Activated T-helper 1 cell treated with Interleukin-2 at 50 U/mL for 16 hours (primary cell): ENCODE measurements at places on chromosomes 1 and 21.

GRCh38 chr1:234292011-234292410, 81.2 kb upstream of the COA6 start:
- DNase-seq: no peak

- no peak for DNase-seq
Observed at GRCh38 chr21:31107871-31108270, 69.6 kb upstream of the KRTAP19-8 start.

DNA sequence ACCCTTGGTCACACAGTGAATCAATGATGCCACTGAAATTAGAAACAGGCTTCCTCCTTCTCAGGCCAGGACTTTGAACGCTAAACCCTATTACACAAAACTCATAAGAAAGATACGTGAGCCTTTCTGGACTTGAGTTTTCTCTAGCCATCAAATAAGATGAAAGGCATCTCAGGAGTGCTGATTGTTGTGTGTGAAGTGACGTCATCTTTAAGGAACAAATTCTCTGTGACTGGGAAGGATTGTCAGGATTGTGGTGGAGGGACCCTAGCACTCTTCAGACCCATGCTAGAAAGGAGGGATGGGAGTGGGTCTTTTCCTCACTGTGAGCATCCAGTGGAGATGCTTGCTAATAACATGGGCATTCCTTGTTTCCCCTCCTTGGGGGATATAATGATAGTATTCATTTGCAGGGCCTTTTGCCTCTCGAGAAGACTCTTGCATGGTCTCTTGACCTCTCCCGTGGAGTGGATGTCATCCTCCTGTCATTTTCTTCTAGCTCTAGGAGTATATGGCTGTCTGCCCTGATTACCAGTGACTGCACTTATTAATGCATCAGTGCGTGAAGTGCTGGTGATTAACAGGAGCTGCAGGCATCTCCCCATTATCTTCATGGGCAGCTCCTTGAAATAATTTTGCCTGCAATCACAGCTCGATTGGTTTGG, 39.9 kb downstream of the SPATA46 start:
- DNase-seq: no peak

DNA sequence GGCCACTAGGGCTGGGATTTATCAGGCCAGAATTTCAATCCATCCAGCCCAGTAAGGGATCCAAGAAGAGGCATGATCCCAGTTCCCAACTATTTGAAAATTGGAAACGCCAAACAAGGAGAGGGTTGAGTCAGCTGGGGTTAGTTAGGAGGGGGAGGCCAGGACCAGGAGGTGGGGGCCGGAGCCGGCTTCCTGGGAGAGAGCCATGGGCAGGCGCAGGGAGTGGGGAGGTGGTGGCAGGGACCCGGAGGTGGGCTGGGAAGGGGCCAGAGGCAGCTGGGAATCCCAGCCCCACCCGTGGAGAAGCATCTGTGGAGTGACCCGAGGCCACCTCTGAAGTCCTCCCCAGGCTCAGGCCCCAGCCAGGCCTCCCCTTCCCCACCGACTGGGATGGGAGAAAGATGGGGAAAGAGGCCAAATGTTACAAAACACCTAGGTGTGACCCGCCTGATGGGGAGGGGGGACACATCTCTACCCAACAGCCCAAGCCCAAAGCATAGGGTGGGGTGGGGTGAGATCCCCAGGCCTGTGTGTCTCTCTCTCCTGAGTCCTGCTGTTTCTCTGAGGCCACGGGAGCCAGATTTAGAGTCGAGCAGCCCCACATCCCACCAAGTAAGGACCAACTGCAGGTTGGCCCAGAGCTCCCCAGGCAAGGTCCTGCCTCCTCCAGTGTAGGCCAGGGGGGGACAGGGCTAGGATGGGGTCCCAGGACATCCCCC, 10.1 kb downstream of the HSPG2 start:
- DNase-seq: no peak

DNA sequence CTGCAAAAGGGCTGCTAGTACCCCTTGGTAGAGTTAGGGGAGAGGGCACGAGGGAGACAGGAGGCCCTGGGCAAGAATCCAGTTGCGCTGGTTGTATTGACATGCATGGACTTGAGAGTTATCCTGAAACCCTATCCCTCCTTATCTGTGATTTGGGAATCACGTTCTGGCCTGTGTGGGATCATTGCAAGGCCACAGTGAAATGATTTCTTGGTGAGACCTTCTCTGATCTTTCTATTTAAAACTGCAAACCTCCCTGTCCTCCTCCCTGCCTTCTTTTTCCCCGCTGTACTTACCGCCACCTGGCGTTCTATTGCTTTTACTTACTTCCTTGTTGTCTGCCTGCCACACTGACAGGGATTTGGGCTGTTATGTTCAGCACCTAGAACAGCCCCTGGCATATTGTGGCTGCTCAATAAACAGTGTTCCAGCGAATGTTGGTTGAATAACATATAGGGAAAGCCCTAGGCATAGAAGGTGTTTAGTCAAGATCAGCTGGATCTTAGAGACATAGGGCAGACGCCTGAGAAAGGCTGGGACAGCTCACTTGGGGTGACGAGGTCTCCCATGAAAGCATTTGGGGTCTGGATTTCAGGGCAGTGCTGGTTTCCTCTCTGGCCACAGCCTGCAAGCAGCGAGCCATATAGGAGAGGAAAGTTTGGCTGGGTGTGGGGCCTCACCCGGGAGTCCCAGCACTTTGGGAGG, 25.6 kb downstream of the ALPL start:
- DNase-seq: no peak

DNA sequence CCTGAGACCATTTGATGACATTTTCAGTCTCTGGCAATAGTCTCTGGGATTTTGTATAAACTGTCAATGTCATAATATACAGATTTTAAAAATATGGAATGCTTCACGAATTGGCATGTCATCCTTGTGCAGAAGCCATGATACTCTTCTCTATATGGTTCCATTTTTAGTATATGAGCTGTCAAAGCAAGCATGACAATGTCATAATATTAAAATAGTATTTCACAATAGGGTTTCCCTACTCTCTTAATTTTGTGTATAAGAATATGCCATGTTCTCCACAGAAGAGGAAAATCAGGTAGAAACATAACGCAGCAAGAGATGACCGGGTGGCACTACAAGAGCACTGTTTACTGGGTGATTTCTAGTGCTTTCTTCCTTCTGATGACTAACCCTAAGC, 8.3 kb upstream of the DIPK1A start:
- DNase-seq: no peak

DNA sequence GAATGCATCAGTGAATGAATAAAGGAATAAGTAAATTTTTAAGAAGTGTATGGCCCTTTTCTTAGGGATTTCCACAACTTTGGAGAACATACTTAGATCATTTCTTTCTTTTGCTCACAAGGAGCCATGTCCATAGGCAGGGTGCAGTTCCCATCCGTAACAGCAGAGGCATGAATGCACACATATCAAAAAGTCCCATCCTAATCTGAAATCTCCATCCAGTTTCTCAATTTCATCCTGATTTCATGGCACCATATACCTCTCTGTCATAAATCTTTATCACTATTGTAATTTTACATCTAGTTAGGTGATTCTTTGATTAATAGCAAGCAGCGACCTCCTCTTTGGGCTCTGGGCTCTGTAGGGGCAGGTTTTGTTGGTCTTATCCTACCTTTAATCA, 359.2 kb downstream of the RRAGC start:
- no peak for DNase-seq

- DNase-seq: no peak
Observed at GRCh38 chr1:18183533-18183932, 75.9 kb downstream of the IGSF21 start.

GRCh38 chr1:57376041-57376440, 47.8 kb downstream of the DAB1 start:
- no peak for DNase-seq

DNA sequence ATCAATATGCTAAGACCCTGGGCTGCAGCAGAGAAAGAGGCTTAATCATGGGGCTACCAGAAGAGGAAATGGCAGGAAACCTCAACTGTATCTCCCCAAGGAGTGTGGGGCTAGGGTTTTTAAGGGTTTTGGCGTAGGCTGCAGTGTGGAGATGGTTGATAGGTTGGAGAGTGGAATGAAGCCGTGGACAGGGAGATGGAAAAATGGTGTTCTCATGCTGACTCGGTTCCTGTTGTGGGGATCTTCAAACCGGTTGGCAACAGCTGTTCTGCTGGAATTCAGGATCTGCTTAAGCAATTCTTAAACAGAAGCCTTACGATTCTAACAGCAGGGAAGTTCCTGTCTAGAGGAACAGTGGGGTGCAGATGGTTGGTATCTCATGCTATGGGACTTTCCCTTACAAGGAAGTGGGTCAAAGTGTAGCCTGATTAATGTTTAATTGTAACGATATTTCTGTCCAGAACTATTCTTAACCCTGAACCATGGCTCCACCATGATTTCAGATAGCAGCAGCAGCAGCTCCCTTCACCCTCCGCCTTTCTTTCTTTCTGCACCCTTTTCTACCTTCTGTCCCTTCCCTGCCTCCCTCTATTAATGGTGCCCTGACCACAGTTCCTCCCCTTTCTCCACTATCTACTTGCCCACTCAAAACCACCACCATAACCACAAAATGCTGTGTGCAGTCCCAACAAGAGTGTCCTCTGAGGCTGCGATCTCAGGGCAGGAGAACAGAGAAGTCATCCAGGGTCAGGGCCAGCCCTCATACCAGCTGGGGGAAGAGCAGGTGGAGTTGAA, 30.8 kb downstream of the RSPH1 start:
- DNase-seq: no peak

- DNase-seq: no peak
Observed at GRCh38 chr1:20555025-20555757, 2.8 kb downstream of the FAM43B start.

DNA sequence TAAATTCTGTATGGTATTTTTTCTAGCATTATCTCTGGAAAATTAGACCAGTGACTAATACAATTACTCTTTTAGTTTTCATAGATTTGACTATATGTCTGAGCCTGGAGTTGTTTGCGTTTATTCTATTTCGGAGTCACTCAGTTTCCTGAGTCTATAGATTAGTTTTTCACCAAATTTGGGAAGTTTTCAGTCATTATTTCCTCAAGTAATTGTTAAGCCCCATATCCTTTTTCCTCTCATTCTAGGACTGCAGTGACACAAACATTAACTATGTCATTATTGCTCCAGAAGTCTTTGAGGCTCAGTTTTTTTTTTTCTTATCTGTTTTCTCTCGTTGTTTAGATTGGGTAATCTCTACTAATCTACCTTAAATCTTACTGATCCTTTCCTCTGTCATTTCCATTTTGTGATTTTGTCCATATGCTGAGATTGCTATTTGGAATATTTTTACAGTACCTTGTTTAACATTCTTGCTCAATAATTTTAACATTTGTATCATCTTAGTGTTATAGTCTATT, 886.2 kb downstream of the LTN1 start:
- DNase-seq: no peak

DNA sequence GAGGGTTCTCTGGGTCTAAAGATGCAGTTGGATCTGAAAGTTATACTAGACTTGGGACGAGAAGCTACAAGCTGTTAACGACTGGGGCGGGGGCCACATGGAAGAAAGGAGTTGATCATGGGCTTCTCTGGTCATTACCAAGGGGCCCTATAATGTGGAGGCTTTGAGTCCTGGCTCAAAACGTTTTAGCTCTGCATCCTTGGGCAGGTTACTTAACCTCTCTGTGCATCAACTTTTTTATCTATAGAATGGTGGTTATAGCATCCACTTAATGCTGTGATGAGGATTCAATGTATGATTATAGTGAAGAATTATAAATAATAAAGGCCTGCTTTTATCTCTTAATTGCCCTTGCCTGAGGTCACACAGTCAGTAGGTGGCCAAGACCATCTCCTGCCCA, 53.1 kb downstream of the UBIAD1 start:
- no peak for DNase-seq

- no peak for DNase-seq
Observed at GRCh38 chr1:83706354-83706938, 292.5 kb downstream of the TTLL7 start.

GRCh38 chr1:26049531-26050247, 3.8 kb upstream of the SLC30A2 start:
- no peak for DNase-seq

DNA sequence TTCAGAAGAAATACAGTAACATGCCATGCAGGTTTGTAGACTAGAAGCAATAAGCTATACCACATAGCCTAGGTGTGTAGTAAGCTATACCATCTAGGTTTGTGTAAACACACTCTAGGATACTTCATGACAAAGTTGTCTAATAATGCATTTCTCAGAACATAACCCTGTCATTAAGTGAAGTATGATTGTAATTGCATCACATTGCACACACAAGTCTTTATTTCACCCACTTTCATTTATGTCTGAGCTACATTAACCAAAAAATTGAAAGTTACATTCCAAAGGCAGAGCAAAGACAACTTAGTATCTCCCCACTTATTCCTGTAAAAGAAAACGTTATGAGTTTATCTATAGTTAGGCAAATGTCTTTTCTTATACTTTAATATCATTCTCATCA, 64.5 kb upstream of the ATF3 start:
- DNase-seq: no peak

GRCh38 chr1:67674260-67675011, 10.6 kb upstream of the GADD45A start:
- peak; percentile 4 for DNase-seq

- no peak for DNase-seq
Observed at GRCh38 chr1:94416901-94417727, 1.1 kb upstream of the ABCD3 start.

GRCh38 chr1:168079761-168080160, 57.0 kb downstream of the GPR161 start:
- DNase-seq: no peak

DNA sequence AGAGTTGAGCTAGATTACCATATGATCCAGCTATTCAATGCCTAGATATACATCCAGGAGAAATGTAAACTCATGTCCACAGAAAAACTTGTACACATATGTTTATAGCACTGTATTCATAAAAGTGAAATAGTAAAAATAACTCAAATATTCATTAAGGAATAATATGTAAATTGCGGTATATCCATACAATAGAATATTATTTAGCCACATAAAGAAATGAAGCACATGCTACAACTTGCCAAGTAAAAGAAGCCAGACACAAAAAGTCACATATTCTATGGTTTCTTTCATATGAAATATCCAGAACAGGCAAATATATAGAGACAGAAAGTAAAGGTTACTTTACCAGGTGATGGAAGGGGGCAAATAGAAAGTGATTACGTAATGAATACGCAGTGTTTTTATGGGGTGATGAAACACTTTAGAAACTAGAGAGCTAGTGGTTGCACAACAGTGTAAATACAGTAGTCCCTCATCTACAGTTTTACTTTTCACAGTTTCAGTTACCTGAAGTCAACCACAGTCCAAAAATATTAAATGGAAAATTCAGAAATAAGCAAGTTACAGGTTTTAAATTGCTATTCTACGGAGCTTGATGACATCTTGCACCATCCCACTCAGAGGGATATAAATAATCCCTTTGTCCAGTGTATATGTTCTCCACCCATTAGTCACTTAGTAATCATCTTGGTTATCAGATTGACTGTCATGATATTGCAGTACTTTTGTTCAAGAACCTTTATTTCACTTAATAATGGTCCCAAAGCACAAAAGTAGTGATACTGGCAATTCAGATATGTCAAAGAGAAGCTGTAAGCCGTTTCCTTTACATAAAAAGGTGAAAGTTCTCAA, 62.3 kb downstream of the ZNF644 start:
- no peak for DNase-seq

DNA sequence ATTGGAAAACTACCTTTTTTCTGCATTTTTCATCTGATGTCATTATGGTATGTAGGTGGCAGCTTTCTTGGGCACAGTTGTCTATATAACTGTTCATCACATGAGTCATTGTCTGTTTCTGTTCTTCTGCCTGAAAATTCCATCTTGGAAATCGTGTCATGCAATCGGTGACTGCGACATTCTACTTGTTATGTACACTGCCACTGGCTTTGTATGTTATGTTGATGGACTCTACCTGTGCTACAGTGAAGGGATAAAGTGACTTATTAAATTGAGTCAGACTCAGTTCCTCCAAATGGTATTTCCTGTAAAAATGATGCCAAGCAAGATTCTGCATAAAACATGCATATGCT, 8.6 kb downstream of the SMAP2 start:
- DNase-seq: no peak
